ENCODE measurements at places on chromosomes 7 and 10.
A peak's percentile ranks its signal among the peaks of the same experiment; 100 is the strongest.

GRCh38 chr10:123402656-123403055, 248.5 kb downstream of the BUB3 start:
- DNase-seq = peak; percentile 5

DNA sequence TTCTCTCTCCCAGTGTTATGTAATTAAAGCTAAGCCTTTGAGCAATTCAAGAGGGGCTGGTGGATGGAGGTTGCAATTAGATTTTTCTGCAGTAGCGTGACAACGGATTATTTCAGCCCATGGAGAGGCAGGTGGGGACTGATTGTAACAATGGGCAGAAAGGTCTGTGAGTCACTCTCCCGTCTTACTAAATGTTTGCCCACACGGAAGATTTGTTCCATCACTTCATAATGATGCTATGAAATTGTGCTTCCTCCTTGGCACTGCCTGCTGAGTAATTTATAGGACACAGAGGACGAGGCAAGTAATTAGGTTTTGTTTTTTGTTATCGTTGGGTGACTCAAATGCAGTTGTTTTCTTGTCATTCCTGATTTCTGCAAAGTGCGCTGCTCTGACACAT, 594.5 kb upstream of the DPP6 start:
- DNase-seq = no peak

GRCh38 chr10:70906953-70907636, 18.7 kb upstream of the PCBD1 start:
- no peak for DNase-seq

DNA sequence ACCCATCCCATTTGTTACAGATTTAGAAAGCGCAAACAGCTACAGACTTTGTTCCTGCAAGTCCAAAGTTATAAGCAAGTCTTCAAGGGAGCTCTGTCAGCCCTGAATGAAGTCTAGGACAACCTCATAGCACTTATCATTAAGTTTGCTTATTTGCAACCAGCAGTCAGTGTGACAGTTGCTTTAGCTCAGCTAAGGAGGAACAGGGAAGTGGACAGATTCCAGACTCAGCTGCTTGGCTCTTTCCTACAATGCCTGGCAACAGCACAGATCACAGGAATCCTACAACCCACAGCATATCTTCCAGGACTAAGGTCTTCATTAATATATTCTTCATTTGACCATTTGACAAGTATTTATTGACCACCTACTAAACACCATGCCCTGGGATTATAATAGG, 17.4 kb upstream of the KIF5B start:
- no peak for DNase-seq

- no peak for DNase-seq
Measured at GRCh38 chr10:1187855-1188557, 131.8 kb downstream of the WDR37 start.

Data from CD4-positive, alpha-beta T cell treated with Interleukin-21 for 1 hour (primary cell).